ENCODE measurements at places on chromosomes 1 and 21. TPM values are rescaled to one million over a fixed set of nuclear protein-coding genes. Genes with fewer than 3 reads are reported as not detected.

DNA sequence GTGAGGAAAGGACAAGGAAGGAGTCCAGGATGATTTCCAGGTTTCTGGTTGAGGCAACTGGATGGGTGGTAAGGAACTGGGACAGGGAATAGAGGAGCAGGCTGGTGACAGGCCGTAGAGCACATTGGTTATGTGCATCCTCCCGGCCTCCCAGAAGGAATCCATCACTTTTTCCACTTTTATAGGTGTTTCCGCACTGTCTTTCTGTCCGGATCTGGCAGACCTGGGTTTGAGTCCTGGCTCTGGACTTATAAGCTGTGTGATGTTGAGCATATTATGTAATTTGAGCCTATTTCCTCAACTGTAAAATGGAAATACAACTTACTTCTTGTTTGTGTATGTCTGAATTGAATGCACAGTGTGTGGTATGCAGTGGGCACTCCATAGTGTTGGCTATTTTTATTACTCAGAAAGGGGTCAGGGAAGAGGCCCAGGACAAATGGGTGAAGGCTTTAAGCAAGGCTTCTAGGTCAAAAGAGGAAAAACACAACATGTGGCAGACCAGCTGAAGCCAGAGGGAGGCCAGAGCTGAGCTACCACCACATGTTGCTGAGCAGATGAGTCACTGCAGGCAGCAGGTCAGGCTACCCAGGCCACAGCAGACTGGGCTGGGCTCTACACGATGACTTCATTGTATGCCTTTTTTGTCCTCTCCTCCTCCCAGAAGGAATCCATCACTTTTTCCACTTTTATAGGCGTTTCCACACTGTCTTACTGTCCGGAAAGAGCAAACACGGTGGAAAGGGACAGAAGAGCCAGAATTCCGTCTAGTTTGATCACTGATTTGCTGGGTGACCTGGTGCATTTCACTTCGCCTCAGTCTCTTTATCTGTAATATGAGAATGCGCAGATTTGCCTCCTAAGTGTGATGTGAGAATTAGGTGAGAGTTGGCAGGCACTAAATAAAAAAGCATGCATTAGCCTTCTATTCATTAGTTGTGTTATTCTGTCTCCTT is 791 bp upstream of the MAST2 start:
- peak; percentile 42 for DNase-seq

DNA sequence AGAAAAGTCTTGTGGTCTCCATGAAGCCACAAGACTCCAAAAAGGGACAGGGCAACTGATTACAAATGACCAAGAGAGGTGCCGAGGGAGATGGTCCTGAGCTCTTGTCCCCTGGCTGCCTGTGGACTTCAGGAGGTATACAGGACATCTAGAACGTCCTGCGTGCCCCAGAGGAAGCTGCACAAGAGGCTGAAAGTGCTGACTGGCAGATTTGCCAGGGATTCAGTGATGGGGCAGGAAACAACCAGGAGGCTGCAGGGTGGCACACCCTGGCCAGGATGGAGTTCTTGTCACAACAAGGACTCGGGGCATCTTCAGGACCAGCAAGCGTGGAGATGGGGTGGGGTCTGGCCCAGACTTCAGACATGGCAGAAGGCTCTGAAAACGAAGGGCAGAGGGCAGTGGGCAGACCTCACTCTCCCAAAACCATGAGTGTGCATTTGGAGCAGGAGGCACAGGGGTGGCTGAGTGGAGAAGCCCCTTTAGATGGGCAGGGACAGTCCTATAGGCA is 13.4 kb upstream of the PKP1 start:
- DNase-seq, result no peak

DNA sequence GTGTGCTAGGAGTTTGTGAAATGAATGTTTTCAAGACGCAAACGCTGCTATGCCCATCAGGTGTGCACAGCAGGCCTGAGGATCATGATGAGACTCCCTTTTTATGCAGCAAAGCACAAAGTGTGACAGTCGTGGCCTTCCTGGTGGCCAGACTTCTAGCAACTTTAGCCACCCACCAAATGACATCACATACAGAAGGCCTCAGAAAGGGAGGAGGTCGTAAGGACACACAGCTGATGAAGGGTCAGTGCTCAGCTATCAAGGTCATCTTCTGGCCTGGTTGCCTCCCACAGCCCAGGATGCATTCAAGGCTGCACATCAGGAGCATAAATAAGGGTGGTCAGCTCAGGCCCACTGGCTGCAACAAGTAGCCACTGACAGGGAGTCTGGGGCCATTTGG is 36.6 kb downstream of the BMP8A start:
- DNase-seq, result no peak

DNA sequence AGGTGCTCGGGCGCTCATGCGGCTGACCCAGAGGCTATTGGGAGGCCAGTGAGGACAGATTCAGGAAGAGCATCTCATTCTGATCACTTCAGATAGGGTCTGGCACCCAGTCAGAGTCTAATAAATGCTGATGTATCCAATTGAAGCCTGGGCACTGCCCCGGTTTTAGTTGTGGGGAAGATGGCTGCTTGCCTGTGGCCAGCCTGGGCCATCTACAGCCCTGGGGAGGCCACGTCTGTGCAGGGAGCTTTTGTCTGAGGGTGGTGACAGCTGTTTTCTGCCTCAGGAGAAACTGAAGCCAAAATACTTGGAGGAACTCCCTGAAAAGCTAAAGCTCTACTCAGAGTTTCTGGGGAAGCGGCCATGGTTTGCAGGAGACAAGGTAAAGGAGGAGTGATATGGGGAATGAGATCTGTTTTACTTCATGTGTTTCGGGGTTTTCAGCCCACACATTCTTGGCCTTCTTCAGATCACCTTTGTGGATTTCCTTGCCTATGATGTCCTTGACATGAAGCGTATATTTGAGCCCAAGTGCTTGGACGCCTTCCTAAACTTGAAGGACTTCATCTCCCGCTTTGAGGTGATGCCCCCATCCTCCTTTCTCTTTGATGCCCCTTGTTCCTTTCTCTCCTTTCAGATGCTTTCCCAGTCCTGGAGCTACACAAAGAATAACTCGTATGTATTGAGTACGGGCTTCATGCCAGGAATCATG is 2.8 kb downstream of the GSTM5 start:
- DNase-seq, result no peak

DNA sequence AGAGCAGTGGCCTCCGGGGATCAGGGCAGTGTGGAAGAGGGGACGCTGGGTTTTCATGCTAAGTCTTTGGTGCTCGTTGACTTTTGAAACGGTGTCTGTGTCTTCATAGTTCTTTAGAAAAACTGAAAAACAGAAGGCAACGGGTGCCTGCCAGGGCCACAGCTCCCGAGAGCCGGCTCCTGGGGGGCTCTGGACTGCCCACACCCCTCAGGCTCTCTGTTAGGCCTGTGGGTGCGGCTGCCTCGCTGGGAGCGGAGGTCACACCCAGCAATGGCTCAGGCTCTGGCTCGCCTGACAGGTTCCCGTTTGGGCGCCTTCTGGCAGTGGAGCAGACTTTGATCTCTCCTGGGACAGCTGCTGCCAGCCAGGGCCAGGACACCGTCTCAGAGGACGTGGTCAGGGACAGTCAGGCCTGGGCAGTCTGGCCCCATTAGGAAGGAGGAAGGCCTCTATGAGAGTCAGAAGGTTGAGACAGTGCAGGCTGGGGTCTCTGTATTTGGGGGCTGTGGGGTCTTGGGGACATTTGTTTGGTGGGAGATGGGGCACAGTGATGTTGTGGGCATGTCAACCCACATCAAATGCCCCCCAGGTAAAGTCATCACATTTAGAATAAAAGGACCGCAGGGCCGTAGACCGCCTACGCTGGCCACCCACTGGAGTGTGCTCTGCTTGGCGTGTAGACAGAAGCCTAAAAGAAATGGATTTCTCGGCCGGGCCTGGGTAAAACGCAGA is 5.6 kb downstream of the ARHGEF16 start:
- no peak for DNase-seq

GRCh38 chr21:45059121-45059520 is 15.3 kb upstream of the ADARB1 start:
- DNase-seq, result no peak

DNA sequence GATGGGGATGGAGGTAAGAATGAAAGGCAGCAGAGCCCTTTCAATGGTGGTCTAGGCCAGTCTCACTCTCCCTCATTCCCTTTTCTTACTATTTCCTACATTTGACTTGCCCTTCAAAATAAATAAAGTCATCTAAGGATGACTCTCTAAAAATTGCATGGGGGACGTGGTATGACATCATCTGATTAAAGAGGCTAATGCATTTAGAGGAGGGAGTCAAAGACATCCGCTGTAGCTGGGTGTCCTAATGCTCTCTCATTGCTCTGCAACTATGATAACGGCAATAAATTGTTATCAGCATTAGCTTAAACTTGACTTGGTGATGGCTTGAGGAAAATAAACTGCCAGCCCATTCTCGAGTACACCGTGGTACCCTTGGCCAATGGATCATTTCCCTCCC is 225.6 kb upstream of the PBX1 start:
- DNase-seq, result no peak

GRCh38 chr1:224789311-224789710 is 140.2 kb upstream of the DNAH14 start:
- no peak for DNase-seq

GRCh38 chr1:170520601-170521000 is 11.4 kb upstream of the GORAB start:
- DNase-seq, result no peak

DNA sequence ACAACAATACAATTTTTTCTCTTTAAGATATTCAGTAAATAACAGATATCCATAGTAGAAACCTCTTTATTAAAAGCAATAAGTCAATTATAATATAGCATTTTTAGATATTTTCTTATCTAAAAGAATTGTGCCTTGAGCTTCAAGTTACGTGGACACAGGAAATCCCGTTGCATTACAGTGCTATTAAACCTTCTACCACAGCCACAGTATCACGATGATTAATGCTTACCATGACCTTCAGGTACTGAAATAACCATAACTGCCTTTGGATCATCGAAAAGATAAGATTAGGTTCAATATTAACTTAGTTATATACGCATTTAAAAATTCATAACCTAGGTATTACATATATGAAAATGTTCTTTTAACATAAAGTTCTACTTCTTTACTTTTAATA is 17.9 kb downstream of the B3GALNT2 start:
- DNase-seq, result no peak

DNA sequence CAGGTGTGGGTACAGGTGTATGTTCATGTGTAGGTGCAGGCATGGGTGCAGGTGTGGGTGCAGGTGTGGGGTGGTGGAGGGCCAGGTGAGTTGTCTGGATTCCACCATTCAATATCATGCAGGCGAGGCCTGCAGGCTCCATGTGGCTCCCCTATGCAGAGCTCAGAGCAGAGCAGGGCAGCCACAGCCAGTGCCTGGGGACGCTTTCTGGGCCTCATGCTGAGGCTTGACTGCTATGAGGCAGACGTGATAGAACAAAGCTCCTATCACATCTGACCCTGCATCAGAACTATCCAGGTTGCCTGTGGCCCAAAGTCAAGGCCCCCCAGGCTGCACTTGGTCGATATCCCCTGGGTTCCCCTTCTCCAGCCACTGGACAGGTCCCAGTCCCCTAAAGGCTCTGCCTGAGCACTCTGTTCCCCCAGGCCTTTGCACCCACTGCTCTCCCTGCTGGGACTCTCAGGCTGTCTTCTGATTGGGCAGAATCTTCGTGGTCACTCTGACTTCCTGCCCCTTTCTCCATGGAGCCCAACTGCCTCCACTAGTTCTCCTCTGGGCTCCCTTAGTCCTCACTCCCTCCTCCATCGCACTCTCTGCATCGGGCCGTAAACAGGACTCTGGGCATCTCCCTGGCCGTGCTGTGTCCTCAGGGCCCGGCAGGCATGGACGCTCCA is 78.6 kb upstream of the ACTL8 start:
- no peak for DNase-seq

DNA sequence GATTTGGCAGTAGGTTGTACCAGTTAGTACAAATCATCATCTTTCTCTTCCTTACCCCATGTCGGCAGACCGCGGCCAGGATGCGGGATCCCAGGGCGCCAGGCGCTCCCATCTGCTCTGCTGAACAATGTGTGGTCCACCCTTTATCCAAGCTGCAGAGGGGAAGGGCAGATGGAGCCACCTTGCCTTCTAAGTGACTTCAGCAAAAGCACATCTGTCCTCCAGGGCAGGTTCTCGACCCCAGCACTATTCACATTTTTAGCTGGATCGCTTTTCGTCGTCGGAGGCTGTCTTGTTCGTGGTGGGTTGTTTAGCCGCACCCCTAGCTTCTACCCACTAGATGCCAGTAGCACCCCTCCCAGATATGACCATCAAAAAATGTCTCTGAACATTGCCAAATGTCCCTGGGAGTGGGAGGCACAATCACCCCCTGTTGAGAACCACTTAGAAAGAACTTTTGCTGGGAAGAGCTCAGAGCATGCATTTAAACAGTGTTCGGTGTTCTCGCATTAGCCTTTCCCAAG is 58.1 kb upstream of the SIM2 start:
- no peak for DNase-seq

DNA sequence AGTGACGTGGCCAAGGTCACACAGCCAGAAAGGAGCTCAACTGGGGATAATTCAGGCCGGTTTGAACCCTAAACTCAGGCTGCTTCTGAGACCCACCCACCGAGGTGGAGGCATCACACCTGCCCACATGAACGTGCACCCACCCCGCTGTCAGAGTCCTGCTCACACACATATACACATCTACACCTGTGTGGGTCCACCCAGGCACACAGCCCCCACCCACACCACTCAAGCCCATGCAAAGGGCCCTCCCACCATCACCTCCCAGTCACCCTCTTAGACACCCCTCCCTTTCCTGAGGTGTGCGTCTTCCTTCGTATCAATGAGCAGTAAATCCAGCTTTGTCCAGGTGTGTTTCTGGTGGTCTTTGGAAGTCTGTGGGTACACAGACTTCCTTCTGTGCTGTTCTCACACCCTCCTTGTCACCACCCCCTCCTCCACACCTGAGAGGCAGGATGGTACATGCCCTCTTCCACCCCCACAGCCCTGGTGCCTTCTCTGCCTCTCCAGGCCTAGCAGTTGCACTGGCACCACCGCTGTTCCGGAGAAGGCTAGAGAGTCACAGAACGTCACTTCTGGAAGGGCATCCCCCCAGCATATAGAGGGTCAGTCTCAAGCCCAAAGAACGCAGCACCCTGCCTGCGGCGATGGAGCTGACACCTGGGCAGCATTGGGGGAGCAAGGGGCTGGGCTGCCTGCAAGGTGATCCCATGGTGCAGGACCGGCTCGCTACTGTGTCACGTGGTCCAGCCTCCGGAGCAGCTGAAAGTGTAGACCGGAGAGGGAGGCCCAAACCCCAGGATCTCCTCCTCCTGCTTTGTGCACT is 18.9 kb upstream of the FAM131C start:
- DNase-seq, result no peak

The TSPAN1 gene
- not detected for total RNA-seq

The CITED4 gene
- 10.0 TPM for total RNA-seq

The PCSK9 gene
- total RNA-seq, result not detected

All from activated CD8-positive, alpha-beta T cell treated with anti-CD3 and anti-CD28 coated beads, Interleukin-2, amount 10 ng/mL, durations not matched to agents 7 days and 5 days (primary cell).